ENCODE measurements at places on chromosomes 1 and 21.

- no peak for DNase-seq
Measured at GRCh38 chr1:231553320-231553719, 24.9 kb downstream of the TSNAX start.

DNA sequence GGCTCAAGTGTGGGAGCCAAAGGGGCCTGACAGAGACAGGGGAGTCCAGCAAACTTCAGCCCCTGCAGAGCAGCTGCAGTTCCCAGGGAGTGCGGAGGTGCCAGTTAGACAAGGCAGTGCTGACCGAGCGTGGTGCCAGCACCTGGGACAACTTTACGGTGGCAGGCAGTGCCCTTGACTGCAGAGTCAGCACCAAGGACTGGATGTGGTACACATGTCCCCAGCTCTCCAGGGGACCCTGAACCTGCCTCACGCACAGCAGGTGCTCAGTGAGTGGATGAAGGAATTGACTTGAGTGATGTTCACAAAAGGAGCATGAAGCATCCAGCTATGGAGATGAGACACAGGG lies 296.5 kb downstream of the SIPA1L2 start:
- no peak for DNase-seq

DNA sequence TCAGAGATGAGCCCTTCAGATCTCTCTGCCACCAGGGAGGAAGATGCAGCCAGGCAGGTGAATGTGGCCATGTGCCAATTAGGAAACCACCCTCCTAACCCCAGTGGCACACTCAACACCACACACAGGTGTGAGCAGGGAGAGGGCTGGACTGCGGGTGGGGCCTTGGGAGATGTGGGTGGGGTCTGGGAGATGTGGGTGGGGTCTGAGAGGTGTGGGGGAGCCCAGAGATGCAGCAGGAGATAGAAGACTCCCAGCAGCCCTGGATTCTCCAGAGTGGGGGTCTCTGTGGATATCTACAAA lies 43.2 kb upstream of the COL6A1 start:
- no peak for DNase-seq

- peak; percentile 45 for DNase-seq
Measured at GRCh38 chr1:168498159-168498631, 45.6 kb downstream of the XCL2 start.

DNA sequence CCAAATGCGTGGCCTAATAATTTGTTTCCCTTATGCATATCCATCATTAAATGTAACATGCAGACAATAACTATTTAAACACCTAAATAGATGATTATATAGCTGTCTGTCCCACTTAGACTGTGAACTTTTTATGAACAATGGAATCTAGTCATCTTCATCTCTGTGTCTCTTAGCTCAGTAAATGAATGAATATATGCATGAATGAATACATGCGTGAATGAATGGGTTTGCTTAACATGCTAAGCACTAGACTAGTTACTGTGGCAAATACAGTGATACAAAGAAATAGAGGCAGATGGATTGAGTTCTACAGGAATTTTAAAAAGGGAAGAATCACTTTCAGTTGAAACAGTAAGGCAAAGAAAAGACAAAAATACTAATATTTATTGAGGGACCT lies 232.0 kb downstream of the FGGY start:
- DNase-seq, result no peak

- peak; percentile 21 for DNase-seq
Measured at GRCh38 chr1:100364697-100365096, 12.4 kb downstream of the CDC14A start.
